ENCODE measurements at places on chromosomes 16 and 17. TPM values are rescaled to one million over a fixed set of nuclear protein-coding genes. Genes with fewer than 3 reads are reported as not detected.

SPNS2 gene
- 46.0 TPM for total RNA-seq

CCL17 gene
- total RNA-seq: not detected

GRCh38 chr16:3029491-3030221, 5.8 kb downstream of the THOC6 start:
- no peak for DNase-seq

- no peak for DNase-seq
These were observed 50.8 kb downstream of the PITPNM3 start for GRCh38 chr17:6505425-6506142.

GRCh38 chr17:3260600-3260999, 37.6 kb downstream of the OR3A1 start:
- no peak for DNase-seq

FGF11 gene
- 1.9 TPM for total RNA-seq

VPS25 gene
- 51.9 TPM for total RNA-seq

UTS2R gene
- not detected for total RNA-seq

SRL gene
- total RNA-seq: 2.2 TPM

C16orf89 gene
- 9.0 TPM for total RNA-seq

- DNase-seq: no peak
These were observed at the start of gene PTGES3L for GRCh38 chr17:42979511-42980273. Gene PTGES3L, minus strand, starts transcription at chr17:42980080. Its CDS starts 27 bp downstream, at chr17:42980053.

BAHCC1 gene
- 8.5 TPM for total RNA-seq

ZNF469 gene
- total RNA-seq: 0.79 TPM

SPN gene
- 1.1 TPM for total RNA-seq

C1QTNF8 gene
- total RNA-seq: not detected

ARHGAP44 gene
- total RNA-seq: 3.6 TPM

- no peak for DNase-seq
These were observed 16.6 kb upstream of the ATP6V0C start for GRCh38 chr16:2497116-2497630.

DNA sequence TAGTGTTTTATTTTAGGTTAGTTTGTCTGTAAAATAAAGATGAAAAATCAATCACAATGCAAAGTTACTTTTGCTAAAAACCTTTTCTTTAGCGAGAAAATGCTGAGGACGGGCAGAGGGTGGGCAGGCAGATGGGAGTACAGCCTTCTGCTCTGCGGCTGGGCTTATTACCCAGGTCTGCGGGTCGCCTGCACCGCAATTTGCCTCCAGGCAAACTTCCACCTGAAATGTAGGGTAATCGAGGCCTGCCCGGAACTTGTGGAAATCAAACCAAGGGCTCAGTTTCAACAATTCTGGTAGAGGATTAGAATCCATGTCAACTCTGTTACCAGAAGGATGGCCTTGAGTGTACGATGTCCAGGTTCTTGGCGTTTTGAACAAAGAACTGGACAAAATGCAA, 22.3 kb upstream of the MMD start:
- no peak for DNase-seq

GRCh38 chr16:51383909-51384308, 232.8 kb upstream of the SALL1 start:
- DNase-seq: no peak

GRCh38 chr16:86635926-86636325, 57.6 kb downstream of the FOXL1 start:
- no peak for DNase-seq

DNA sequence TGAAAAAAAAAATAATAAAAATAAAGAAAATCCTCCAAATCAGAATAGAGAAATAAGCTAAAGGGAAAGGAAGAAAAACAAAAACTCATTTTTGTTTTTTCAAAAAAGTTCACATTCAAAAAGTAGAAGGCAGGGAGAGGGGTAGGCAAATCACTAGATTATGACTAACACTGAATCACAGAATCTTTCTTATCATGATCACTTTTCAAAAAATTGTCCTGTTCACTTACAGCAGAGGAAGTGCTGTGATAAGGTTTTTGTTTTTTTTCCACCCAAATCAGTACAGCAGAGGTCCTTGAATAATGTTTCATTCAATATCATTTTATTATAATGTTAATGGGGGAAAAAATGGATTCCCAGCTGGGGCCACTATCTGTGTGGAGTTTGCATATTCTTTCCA, 106.4 kb downstream of the CA4 start:
- no peak for DNase-seq

SPIRE2 gene
- 4.8 TPM for total RNA-seq

- no peak for DNase-seq
These were observed 21.6 kb upstream of the METRNL start for GRCh38 chr17:83057793-83058265.

ABCA8 gene
- 302 TPM for total RNA-seq

GRCh38 chr16:13829697-13830299, 90.2 kb upstream of the ERCC4 start:
- no peak for DNase-seq
